ENCODE measurements at places on chromosomes 6 and 20.

GRCh38 chr6:111478064-111478476 lies 4.9 kb downstream of the REV3L start:
- DNase-seq, result no peak

DNA sequence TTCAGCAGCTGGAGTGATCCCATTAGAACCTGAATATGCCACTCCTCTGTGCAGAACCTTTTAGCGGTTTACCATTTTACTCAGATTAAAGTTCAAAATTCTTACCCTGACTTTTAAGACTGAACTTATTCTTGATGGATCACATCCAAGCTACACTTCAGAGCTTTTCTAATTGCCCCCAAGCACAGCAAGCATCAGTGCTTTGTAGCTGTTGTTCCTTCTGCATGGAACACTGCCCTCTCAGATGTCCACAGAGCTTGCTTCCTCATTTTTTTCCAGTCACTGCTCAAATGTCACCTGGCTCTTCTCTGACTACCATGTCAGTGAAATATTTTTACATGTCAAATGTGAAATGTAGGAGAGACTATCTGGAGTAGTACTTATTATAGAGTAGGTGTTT lies 1.6 kb upstream of the SLC35B3 start:
- no peak for DNase-seq

GRCh38 chr6:37663019-37663810 lies 34.5 kb downstream of the MDGA1 start:
- DNase-seq, result no peak

- DNase-seq, result no peak
Measured at GRCh38 chr20:59016795-59017492, 2.3 kb upstream of the TUBB1 start.

DNA sequence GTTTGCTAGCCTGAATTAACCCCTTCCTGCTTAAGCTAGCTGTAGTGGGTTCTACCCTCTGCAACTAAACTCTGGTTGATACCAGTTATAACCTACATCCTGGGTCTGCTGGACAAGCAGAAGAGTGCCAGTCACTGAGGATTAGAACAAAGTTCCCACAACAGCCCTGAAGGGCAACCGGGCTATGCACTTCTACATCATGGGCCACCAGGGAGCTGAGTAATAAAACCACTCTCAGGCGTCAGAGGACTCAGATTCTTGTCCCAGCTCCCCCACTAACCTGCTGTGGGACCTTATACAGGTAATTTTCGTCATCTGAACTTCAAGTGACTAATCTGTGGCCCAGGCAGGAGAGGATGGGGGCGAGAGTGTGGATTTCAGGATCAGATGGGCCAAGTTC lies 56.8 kb downstream of the EYA2 start:
- no peak for DNase-seq

DNA sequence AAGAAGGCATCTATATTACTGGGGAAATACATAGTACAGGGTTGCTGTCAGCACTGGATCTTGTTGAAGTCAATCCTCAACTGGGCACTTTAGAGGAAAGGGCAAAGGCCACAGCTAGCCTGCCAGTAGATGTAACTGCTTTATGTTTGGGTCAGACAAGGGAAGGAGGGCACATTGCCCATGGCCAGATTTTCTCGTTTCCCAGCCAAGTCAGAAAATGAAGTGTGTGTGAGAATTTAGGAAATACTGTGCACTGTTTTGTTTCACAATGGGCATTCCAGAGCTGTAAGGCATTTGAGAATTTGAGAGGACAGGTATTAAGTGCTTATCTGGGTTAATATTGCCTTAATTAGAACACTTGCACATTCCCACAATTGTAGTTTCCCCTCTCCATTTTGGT lies 183.9 kb upstream of the MCHR2 start:
- DNase-seq, result no peak
